ENCODE measurements at places on chromosomes 5 and 9.

GRCh38 chr9:70053864-70054263 lies 10.2 kb downstream of the MAMDC2 start:
- no peak for DNase-seq

DNA sequence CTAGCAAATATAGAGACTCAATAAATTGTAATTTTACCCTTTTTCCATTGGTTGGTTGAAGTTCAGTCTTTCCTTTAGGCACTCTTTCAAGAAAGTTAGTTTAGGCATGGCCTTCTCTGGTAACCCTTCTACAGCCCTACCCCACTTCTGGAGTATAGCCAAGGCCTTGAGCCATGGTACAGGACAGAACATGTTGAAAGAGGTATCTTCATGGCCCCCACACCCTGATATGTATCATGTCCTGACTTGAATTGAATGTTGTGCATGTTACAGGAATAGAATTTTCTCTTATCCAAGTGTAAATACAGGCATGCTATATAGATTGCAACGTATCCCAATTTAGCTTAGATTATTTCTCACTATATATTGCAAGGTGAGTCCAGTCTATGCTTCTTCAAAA lies 175.6 kb downstream of the CD180 start:
- DNase-seq, result no peak

GRCh38 chr5:133205649-133206048 lies 153.8 kb downstream of the HSPA4 start:
- DNase-seq, result no peak

- no peak for DNase-seq
These were observed 88.6 kb upstream of the IFNE start for GRCh38 chr9:21570643-21571275.

DNA sequence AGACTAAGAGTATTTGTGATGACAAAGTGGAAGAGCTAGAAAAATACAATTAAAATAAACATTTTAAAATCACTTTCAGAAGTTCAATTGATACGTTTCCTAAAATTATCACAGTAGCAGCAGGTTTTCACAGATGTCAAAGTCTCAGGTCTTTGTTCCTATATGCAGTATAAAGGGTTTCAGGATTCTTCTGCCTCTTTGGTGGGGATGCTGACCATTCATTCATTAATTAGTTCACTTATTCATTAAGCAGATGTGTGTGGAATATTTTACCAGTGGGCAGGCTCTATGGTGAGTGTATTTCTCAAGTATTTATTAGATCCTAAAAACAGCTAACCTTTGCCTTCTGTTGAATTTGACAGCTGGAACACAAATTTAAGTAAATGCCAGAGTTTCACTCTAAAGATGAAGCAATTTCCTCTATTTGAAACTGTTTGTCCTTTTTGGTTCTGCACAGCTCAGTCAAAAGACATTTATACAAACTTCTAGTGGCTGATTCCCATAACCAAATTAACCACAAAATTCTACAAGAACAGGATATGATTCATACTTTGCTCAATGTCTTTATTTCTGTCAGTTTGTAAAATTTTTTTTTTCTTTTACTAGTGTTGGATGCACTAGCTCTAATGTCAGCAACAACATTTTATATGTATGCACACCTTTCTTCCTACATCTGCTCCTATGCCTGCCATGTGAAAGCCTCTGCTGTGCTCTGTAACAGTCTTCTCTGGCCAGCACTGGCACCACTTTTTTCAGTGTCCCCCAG lies 75.9 kb upstream of the PRR16 start:
- DNase-seq, result no peak

GRCh38 chr5:89545076-89545475 lies 662.1 kb upstream of the MEF2C start:
- DNase-seq, result peak; percentile 52

GRCh38 chr5:67748165-67748690 lies 467.3 kb upstream of the PIK3R1 start:
- no peak for DNase-seq

GRCh38 chr5:102289251-102289899 lies 6.7 kb downstream of the SLCO4C1 start:
- DNase-seq, result no peak

- no peak for DNase-seq
These were observed 9.8 kb downstream of the LURAP1L start for GRCh38 chr9:12784461-12785259.

DNA sequence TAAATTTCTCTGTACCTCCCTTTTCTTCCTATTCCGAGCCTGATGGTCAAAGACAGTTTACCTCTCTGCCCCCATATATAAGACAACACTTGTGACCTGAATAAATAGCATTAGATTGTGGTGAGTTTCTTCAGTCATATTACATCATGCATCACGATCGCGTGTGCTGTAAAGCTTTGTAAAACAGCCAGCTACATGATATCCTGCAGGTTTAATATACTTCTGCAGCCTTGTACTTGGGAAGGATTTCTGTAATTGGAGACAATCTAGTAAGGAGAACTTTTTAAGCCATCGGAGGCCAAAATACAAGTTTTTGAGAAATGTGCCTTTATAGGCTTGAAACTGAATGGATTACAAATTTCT lies 711.8 kb upstream of the WWC1 start:
- no peak for DNase-seq

DNA sequence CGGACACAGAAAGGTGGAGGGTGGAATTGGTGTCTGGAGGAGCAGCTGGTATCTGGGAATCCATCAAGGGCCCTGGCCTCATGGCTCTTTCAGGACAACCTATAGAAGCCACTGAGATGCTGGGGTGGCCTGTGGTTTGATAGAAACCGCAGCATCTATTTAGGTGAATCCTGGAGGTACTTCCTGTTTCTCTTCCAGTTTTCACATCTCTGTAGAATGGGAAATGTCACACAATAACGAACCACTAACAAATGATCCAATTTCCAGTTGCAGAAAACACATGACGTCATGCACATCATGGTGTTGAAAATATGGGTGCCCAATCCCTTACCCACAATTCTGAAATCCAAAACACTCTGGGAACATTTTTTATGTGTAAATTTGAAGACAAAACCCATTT lies 52.2 kb downstream of the ROPN1L start:
- no peak for DNase-seq

- DNase-seq, result no peak
These were observed 27.2 kb downstream of the CCDC69 start for GRCh38 chr5:151196556-151197290.

- peak; percentile 66 for DNase-seq
These were observed 502.8 kb downstream of the BNC2 start for GRCh38 chr9:16367605-16368231.

GRCh38 chr5:144697847-144698262 lies 527.2 kb downstream of the KCTD16 start:
- no peak for DNase-seq

DNA sequence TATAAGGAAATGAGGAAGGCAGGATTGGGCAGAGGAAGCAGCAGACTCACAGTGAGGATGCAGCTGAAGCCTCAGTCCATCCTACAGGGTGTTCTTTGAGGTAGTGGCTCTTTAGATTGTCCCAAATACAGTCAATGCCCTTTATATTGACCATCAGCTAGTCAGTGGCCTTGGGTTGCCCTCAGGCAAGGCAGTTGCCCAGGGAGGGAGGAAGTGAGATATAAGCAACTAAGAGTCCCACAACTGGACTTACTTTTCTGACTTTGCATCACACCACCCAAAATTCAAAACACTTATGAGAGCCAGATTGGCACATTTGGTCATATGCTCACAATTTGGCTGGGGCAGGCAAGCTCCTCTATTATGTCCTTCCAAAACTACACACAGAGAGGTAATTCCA lies 9.4 kb upstream of the SLC12A2 start:
- DNase-seq, result no peak

DNA sequence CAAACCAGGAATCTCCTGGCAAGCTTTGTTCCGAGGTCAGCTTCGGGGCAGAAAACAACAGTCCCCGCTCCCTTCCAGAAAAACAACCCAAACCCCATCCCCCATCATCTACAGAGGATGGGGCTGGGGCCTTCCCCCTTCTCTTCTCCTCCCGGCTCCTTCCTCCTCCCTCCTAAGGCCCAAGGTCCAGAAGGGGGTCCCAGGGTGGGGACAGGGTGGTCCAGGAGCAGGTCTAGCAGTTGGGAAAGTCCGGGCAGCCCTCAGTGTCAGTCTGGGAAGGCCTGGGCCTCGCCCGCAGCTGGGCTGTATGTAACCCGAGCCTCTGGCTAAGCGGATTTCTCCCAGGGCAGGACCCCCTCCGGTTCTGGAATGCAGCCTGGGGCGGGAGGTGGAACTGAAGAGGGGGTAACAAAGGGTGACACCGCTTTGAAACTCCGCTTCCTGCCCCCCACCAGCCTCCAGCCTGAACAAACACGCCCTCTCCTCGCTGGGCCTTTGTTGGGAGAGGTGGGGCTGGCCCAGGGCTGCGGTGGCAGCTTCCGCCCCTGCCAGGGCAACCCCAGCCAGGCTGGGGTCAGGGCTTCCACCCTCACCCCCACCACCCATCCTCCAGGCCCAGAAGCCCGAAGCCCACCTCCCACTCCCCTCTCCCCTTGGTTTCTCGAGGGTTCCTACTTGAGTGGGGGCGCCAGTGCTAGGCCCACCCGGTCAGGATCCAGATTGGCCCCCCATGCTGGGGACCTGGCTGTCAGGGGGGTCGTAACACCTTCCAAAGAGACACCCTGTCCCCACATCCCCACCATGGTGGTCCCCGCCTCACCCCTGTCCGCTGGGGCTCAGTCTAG lies 63.5 kb downstream of the C9orf50 start:
- DNase-seq, result peak; percentile 69

DNA sequence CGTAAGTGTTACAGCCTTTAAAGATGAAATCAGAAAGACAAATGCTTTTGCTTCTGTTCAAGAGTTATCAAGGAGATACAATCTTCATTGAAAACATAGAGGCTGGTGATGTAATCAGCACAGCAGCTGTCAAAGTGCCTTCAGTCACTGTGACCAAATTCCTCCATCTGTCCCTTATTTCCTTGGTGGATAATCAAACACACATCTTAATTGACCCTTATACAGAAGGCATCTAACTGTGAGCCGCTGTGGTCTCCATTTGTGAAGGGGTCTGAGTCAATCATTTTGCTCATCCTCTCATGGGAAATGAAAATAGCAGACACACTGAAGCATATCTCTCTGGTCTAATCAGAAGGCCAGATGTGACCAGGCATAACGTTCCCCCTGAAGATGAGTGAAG lies 130.1 kb upstream of the TLR4 start:
- no peak for DNase-seq

GRCh38 chr5:148395031-148395430 lies 11.3 kb downstream of the FBXO38 start:
- no peak for DNase-seq

DNA sequence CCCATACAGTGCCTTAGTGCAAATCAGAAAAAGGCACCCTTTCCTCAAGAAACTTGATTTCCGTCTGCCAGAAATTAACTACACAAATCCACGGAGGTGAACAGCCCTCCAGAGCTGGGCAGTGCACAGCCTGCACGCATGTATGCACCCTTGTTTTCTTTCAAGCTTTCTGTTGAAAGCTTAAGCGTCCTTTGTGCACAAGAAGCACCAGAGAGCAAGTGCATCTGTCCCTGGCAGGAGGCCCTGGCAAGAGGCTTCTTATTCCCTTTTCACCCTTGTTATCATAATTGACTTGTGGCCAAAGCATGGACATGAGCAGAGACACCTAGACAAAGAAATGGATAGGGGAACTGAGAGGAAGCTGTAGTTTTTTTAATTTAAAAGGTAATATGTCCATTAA lies 47.4 kb upstream of the ATG10 start:
- DNase-seq, result peak; percentile 23

GRCh38 chr5:123535648-123536047 lies 23.7 kb downstream of the CSNK1G3 start:
- no peak for DNase-seq

DNA sequence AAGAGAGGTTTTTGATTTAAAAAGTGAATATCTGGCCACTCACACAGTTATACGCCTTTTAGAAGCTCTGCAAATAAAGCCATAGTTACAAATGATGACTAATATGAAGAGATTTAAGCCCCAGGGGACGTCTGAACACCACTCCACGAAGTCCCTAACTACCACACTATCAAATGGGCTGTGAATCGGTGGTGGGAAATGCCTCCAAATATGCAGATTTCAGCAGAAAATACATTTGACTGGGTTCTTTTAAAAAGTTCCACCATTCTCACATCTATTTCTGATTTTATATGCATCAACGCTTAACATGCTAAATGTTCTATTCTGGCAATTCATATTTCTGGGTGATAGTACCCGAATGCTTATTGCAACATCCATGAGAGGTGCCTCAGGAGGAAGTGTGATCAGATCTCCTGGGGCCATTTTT lies 22.5 kb downstream of the TICAM2 start:
- no peak for DNase-seq

DNA sequence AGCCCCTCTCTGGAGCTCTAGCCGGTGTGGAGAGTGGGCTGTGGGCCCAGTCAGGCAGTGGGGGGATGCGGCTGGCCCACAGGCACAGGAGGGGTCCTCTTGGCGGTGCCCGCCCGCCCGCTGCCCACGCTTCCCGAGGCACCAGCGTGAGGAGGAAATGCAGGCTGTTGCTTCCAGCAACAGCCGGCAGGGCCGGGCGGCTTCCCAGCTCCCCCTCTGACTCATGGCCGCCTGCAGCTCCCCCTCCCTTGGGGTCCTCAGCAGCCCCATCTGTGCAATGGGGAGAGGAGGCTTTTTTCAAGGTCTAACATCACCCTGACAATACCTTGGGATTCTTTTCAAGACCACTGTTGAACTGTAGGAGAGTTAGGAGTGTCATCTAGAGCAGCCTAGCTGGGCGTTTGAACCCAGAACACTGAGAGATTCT lies 10.4 kb downstream of the CXXC5 start:
- DNase-seq, result peak; percentile 52

- DNase-seq, result no peak
These were observed 25.6 kb downstream of the FYB1 start for GRCh38 chr5:39193553-39194465.

- DNase-seq, result no peak
These were observed 36.6 kb upstream of the SPTLC1 start for GRCh38 chr9:92151691-92152393.

GRCh38 chr9:25003686-25004085 lies 458.0 kb upstream of the IZUMO3 start:
- DNase-seq, result no peak

GRCh38 chr5:171961117-171961516 lies 45.3 kb downstream of the FBXW11 start:
- no peak for DNase-seq

- peak; percentile 40 for DNase-seq
These were observed 80.1 kb downstream of the COL15A1 start for GRCh38 chr9:99023831-99024230.

DNA sequence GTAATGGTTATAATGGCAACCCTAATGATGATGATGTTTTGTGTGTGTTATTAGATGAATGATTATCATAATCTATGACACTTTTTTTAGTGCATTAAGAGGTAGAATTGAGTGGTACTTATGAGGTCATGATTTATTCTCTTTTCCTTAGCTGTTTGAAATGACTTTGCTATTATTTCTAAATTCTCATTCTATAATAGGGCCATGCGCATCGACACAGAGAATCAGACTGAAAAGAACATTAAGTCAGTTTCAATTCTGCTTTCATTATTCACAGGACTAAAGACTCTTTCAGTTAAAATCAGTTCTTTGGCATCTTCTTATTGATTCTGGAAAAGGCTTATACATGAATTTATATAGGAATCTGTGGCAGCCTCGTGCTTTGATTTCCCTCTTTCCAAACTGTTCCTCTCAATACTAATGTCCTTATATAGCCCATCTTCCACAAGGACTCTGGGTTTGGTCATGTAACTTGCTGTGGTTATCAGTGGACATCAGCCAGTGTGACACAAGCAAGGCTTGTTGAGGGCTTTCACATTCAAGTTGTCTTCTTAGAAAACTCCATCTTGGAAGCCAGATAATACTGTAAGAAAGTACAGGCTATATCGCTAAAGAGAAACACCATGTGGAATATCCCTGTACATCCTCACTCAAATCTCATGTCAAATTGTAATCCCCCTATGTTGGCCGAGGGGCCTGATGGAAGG lies 140.3 kb upstream of the CHD1 start:
- no peak for DNase-seq

- no peak for DNase-seq
These were observed 80.0 kb downstream of the OTULIN start for GRCh38 chr5:14744296-14745187.
